Activated CD4-positive, alpha-beta T cell treated with anti-CD3 and anti-CD28 coated beads, Interleukin-2, amount 50 U/mL, for 16 hours (primary cell): ENCODE measurements at places on chromosomes 3 and 15.

DNA sequence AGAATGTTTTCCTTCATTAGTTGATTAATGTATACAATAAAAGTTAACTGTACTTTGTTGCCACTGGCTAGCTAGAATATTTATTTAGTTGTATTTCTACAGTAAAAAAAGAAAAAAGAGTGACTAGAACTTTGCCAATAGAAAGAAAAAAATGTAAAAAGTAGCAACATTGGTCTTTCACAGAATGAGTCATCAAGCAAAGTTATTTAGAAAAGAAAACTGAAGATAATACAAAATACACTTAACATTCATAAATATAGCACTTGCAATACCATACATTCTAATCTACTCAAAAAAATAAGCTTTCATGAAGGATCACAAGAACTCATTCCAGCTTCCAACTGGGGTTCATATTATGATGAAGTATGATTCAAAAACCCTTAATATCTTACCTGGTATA lies 83.4 kb downstream of the AQR start:
- DNase-seq = no peak

- no peak for DNase-seq
These were observed 20.1 kb upstream of the PPIB start for GRCh38 chr15:64182859-64183370.

DNA sequence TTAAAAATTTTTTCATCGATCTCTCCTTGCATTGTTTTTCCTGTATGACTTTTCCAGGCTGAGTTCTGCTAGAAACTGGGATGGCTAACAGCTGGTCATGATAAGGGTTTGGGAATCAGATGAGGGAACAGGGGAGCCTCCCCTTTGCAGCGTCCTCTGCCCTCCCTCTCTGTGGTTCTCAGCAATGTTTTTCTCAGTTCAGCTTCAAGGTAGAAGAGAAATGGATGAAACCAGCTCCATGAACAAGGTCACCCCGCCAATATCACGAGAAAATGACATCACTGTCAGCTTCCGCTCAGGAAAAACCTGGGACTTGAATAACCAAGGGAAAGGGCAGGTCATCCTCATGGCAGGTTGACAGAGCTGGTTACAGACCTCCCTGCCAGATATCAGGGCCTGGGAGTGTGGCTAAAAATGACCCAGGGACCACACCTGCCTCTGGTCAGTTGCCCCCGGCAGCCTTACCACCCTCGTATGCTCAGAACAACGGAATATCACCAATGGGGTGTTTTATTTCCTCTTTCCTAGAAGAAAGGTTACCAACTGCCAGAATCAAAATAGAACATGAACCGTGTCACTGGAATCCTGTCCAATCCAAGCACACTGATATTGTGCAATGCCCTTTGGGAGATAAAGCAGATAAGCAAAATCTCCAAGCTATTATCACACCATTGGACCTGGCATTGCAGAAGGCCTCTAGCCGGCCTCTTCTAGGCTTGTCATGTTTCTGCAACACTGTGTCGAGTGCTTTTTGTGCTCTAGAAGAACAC lies 26.1 kb downstream of the LSM3 start:
- no peak for DNase-seq

GRCh38 chr3:22977042-22977441 lies 226.1 kb upstream of the UBE2E2 start:
- DNase-seq = no peak
